Hypothalamus (tissue), 51 donors: ENCODE measurements at places on chromosomes 2 and 18.

GRCh38 chr2:113930448-113930847 lies 40.6 kb downstream of the ACTR3 start:
- no peak for DNase-seq

DNA sequence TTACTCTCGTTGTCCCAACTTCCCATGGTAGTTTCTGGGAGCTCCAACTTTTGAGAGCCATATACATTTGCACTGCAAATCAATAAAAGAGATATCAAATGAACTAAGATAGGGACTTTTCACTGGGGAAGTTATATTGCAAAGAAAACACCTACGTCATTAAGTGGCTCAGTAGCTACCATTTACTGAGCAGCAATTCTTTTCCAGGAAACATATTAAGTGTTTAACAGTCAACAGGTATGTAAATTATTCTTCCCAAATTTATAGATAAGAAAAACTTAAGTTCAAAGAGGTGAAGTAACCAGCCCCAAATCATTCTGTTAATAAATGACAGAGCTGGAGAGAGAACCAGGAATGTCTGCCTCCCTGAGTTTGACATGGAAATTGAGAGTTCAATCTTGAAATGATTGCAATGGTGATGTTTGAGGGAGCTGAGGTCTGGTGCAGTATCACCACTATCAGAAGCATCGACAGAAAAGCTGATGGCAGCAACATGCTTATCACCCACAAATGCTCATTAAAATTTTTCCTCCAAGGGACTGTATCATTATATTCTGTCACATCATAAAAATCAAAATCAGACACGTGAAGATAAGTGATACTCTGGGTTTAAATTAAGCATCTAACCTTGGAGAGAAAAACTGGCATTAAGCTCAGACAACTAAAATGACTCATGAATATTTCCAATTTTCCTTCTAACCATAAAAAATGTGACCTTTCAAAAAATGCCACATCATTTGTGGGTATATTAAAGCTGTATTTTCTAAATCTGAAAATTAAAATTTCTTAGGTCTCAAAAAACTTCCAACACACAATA lies 43.4 kb downstream of the GAREM1 start:
- no peak for DNase-seq

GRCh38 chr2:157441072-157441454 lies 2.8 kb downstream of the CYTIP start:
- no peak for DNase-seq

DNA sequence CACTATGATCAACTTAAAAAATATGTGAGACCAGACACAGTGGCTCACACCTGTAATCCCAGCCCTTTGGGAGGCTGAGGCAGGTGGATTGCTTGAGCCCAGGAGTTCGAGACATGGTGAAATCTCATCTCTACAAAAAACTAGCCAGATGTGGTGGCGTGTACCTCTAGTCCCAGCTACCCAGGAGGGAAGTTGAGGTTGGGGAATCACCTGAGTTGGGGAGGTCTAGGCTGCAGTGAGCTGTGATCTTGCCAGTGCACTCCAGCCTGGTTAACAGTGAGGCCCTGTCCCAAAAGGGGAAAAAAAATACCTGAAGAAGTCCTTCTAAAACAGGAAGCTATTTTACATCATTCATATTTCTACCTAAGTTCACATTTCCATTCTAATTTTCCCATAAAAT lies 144.0 kb downstream of the EML6 start:
- DNase-seq: no peak

- no peak for DNase-seq
Observed at GRCh38 chr2:102253753-102254150, 57.6 kb upstream of the IL1RL1 start.

DNA sequence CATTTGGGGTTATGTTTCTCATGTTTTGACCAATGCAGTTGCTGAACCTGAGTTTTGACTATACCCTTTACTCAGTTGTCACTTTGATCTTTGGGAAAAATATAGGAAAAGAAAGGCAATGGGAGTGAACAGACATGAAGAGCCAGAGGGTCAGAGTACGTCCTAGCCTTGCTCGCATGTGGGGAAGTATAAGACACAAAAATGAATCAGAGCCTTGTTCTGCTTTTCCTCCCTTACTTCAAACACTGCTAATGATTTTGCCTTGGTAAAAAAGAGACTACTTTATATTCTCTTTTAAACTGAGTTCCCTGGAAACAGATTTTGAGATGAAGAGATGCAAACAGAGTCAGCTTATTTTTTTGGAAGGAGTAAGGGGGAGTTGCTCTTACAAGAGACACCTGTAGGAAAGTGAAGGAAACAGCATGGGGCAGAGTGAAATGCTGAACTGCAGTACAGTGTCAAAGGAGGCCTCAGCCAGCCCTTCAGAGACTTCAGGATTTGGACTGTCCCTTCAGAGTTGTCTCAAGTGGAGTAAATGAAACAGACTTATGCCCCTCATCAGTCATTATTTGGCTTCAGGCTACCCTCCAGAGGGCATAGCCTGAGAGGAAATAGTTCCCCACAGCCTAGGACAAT lies 11.1 kb upstream of the FAP start:
- no peak for DNase-seq

DNA sequence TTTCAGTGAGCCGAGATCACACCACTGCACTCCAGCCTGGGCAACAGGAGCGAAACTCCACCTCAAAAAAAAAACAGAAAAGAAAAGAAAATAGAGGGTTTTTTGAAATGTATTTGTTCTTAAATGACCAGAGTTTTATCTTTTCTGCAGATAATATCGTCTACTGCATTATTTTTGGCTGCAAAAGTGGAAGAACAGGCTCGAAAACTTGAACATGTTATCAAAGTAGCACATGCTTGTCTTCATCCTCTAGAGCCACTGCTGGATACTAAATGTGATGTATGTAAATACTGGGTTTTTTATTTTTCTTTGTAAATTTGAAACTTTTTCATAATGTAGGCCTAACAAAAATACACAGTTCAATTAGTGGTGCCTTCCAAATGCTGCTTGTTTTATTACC lies 18.1 kb downstream of the CCNT2 start:
- no peak for DNase-seq

DNA sequence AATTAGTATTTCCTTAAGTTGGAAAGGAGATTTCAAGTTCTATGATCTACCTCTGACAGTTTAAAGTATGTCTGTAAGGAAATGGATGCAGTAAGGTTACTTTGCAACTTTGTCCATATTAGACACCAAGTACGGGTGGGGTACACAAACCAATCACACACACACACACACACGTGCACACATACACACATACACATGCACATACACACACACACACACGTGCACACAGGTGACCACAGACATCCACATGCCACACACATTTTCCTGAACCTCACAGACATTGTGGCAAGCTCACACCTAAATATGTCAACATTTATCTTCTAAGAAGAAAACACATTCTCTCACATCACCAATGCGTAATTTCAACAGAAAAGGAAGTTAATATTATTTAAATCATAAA lies 165.9 kb downstream of the MYT1L start:
- DNase-seq: no peak

- no peak for DNase-seq
Observed at GRCh38 chr2:231877533-231878456, 48.4 kb downstream of the NPPC start.

DNA sequence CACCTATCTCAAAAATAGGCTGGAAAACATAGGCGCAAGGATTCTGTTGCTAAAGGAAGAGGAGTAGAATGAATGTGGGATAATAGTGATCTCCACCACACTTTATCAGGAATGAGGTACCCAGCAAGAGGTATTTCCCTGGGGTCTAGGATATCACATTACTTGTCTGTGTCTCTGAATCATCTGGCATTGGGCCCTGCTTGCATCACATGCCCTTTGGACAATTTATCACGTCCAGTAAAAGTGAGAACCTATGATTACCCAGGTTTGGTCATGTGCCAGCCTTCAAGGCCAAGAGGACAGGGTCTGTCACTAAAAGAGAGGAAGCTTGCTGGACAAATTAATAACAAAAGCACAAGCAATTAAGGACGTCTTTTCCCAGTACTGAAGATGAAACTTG lies 11.4 kb upstream of the TRAPPC8 start:
- DNase-seq: no peak

GRCh38 chr2:47134386-47135090 lies 20.6 kb downstream of the STPG4 start:
- no peak for DNase-seq

DNA sequence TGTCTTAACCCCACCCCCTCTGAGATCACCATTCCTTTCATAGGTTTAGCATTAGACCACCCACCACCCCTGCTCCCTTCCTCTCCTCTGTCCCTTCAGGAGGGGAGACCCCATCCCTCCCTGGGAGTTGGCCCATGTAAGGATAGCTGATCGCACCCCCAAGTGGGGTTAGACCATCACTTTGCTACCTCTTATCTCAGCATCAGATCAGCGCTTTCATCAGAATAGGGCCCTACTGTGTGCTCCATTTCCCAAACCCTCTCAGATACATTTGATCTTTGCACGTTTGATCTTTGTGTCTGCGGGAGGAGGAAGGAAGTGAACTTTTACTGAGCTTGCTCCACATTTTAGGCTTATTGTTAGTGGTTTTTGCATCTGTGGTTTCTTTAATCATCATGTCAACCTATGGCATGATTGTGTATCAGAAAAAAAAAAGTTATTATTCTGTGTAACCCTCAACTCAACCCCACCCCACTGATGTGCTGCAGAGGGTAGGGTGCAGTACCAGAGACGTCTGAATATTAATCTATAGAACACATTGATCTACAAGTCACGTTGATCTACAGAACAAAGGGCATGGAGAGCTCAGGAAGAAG lies 81.2 kb downstream of the PDCL3 start:
- DNase-seq: no peak

- DNase-seq: no peak
Observed at GRCh38 chr2:16257322-16258028, 317.1 kb downstream of the MYCN start.

GRCh38 chr2:187550857-187551256 lies 3.4 kb downstream of the TFPI start:
- no peak for DNase-seq

DNA sequence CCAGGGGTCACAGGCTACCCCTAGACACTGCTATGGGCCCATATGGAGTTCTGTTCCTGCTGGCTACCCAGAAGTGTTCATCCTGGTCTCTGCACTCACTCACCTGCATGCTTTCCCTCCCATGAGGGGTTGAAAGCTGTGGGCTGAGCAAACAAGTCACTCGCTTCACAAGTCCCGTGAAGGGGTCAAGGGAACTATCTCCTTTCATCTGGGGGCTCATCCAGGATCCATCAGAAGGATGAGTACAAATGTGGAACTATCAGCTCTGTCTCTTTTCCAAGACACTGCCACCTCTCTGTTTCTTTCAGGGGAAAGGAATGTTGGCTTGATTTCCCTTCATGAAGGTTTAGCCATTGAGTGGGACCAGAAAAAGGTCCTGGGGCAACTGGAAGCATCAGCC lies 21.7 kb downstream of the SULT1C4 start:
- no peak for DNase-seq

GRCh38 chr2:222604749-222605515 lies 51.0 kb downstream of the FARSB start:
- no peak for DNase-seq

GRCh38 chr2:237700512-237701032 lies 73.2 kb downstream of the LRRFIP1 start:
- DNase-seq: no peak

DNA sequence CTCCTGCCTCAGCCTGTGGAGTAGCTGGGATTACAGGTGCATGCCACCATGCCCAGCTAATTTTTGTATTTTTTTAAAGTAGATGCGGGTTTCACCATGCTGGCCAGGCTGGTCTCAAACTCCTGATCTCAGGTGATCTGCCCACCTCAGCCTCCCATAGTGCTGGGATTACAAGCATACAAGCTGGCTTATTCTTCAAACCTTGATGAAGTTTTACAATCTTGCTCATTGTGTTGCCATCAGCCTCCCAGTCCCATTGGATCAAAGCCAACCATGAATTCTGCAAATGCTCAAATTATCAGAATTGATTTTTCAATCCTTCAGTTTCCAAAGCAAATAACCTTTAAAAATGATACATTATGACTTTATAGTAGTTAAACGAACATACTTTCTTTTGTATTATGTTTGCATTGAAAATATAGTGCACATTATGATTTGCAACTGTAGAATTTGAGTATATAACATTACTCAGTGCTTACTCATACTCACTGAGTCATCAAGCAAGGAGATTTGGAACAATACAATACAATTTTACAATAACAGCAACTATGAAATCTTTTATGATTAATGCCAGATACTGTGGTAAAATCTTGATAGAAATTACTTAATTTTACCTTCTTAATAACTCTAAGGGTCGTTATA lies 1491.9 kb upstream of the CELF4 start:
- DNase-seq: no peak

- no peak for DNase-seq
Observed at GRCh38 chr18:36378205-36378604, 80.7 kb downstream of the FHOD3 start.

GRCh38 chr2:37878536-37878935 lies 46.6 kb upstream of the RMDN2 start:
- DNase-seq: no peak

DNA sequence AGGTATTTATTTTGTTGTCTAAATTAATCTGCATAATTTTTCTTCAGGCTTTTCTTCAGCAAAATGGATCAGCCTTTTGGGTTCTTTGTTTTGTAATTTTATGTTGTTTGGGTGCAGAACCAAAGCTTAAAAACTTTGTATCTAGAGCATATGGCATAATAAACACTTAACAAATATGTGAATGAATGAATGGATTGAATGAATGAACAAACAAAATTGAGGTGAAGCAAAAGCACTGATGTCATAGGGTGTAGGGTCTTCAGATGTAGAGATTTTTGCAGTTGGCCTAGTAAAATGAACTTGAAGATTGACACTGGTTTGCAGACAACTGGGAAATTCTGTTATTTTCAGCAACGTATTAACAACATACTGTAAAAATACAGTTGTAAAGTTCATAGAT lies 17.3 kb downstream of the VAPA start:
- DNase-seq: no peak

- no peak for DNase-seq
Observed at GRCh38 chr2:37300578-37300977, 24.1 kb downstream of the PRKD3 start.

DNA sequence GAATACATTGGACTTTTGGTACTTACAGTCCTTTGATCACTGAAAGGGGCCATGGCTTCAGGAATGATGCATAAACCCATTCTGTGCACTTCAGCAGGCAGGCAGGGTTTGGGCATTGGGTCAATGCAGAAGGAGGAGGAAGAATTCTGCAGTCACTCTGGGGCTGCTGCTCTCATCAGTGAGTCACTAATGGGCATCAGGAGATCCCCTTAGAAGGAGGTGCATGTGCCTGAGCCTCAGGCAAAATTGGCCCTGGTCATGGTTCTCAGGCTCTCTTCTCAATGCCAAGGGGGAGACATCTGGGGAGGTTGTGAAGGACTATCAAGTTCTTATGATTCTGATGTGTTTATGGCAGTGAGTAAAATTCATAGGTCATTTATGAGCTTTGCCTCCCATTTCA lies 52.0 kb upstream of the TNP1 start:
- DNase-seq: no peak
